ENCODE measurements at places on chromosomes 3 and 15.

DNA sequence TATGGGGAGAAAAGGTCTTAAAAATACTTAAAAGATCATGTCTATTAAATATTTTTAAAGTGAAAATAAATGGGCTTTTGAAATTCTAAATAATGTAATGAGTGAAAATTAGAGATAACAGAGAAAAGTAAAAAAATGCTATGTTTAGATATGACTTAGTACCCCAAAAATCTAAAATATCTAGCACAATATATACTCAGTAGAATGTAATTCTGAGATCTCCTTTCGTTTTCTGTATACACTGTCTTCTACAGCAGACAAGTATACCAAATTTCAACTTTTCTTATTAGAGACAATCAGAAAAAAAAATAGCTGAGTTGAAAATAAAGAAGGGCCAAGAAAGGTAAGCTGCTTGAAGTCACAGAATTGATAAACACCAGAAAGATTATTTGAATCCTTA, 140.8 kb downstream of the ADAM10 start:
- no peak for DNase-seq

GRCh38 chr3:152258448-152259393, 10.0 kb upstream of the MBNL1 start:
- no peak for DNase-seq

GRCh38 chr3:112736805-112737566, 96.0 kb upstream of the CCDC80 start:
- no peak for DNase-seq

- DNase-seq: no peak
These were observed 293.4 kb upstream of the MME start for GRCh38 chr3:154786724-154787123.

DNA sequence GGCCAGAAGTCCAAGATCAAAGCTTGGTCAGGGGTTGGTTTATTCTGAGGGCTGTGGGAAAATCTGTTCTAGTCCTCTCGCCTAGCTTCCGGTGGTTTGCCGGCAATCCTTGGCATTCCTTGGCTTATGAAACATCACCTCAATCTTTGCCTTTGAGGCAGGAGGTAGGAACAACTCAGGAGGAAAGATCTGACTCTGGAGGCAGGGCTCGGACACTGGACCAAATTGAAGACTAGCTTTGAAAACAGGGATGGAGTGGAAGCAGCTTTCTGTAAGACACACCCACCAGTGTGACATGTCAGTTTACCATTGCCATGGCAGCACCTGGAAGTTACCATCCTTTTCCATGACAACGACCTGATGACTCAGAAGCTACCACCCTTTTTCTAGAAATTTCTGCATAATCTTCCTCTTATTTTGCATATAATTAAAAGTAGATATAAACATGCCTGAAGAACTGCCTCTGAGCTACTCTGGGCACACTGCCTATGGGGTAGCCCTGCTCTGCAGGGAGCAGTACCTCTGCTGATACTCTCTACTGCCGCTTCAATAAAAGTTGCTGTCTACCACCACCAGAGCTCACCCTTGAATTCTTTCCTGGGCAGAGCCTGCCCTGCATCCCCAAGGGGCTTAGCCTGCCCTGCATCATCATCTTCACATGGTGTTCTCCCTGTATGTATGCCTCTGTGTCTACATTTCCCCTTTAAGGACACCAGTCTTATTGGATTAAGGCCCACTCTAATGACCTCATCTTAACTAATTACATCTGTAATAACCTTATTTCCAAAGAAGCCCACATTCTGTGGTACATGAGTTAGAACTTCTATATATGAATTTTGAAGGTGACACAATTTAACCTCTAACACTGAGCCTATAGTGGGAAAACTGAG, 38.3 kb upstream of the TM4SF4 start:
- DNase-seq: no peak

- DNase-seq: no peak
These were observed 150.7 kb downstream of the TMCO5A start for GRCh38 chr15:38085114-38085513.

DNA sequence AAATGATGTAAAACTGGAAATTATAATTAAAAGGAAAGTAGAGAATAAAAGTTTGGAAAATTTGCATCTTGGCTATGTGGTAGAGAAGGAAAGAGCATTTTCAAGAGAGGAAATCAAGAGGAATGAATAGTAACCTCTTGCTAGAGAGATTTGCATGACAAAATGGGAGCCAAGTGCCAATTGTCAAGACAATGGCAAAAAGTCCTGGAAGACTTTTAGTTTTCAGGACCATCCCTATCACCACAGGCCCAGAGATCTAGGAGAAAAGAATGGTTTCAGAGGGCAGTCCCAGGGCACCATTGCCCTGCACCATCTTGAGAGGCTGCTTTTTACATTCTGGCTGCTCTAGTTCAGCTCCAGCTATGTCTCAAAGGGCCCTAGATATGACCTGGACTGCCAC, 1427.6 kb downstream of the ZPLD1 start:
- DNase-seq: no peak

DNA sequence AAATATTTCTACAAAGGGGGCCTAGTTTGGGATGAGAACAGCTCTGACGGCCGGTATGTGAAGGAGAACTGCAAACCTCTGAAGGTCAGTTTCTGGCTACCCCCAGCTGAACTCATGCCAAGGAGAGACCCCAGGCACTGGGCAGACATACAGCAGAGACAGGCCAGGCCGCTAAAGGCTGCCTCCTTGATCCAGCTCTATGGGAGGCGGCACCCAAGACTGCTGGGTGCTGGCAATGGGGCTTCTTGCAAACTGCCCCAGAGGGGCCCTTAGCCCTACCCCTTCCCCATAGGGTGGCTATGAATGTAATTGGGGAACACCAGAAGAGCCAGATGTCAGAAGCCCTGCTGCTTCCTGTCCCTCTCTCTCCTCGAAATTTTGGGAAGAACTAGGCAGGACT, 13.3 kb downstream of the CLK3 start:
- DNase-seq: no peak

- no peak for DNase-seq
These were observed 532.0 kb upstream of the GBE1 start for GRCh38 chr3:82293435-82293834.

GRCh38 chr3:184887574-184887973, 75.6 kb downstream of the VPS8 start:
- DNase-seq: no peak

DNA sequence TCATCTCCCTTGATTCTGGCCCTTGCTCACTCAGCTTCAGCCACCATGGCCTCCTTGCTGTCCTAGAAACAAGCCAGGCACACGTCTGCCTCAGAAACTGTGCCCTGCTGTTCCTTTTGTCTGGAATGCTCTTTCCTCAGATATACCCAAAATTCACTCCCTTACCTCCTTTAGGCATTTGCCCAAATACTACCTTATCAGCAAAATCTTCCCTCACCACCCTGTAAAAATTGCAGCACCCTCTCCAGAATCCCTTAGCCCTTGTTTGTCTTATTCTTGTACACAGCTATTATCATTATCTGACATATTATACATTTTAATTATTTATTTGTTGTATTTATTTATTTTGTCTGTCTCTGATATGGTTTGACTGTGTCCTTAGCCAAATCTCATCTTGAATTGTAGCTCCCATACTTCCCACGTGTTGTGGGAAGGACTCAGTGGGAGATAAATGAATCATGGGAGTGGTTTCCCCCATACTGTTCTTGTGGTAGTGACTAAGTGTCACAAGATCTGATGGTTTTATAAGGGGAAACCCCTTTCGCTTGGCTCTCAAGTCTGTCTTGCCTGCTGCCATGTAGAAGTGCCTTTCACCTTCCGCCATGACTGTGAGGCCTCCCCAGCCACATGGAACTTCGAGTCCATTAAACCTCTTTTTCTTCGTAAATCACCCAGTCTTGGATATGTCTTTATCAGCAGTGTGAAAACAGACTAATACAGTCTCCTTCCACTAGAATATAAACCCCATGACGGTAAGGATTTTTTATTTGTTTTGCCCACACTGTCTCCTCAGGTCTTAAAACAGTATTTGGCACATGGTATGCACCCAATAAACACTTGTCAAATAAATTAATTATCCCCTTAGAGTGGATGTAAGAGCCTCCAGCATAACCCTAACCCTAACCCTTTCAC, 60.0 kb upstream of the STT3B start:
- DNase-seq: no peak

GRCh38 chr3:54353546-54353945, 231.2 kb downstream of the CACNA2D3 start:
- DNase-seq: no peak

- no peak for DNase-seq
These were observed 3.9 kb upstream of the GRAMD2A start for GRCh38 chr15:72201391-72201921.

GRCh38 chr3:47407896-47408838, 27.3 kb downstream of the PTPN23 start:
- DNase-seq: no peak

DNA sequence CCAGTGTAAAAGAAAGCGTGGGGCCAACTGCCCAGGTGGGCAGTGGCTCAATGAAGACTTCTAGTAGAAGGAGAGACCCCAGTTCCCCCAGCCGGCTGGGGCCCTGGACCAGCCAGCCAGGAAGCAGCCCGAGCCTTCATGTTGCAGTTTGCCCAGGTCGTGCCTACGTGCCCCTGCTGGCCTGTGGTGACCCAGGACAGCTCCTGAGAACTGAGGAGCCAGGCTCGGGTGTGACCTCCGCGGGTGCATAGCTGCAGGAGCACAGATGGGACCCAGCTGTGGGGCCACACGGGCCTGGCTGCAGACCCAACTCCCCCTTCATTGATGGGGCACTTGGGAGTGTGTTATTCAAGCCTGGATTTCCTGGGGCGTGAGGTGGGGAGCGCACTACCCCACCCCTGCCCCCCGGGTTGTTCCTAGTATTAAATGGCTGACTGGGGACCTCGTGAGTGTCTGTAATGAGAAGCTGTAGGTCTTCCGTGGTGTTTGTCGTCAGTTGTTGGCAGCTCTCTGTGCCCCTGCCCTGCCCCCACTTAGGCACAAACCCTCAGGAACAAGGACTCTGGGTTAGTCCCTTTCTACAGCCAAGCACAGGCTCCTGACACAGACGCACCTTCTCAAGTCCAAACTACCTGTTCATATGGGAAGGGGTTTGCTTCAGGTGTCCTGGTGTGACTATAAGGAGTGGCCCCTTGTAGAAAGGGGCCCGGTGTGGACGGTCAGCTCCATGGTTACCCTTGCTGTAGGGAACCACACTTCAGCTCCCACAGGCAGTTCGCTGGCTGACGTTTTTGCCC, 39.1 kb downstream of the IDH2 start:
- no peak for DNase-seq

- no peak for DNase-seq
These were observed 1.7 kb downstream of the HEG1 start for GRCh38 chr3:125054062-125054448.

DNA sequence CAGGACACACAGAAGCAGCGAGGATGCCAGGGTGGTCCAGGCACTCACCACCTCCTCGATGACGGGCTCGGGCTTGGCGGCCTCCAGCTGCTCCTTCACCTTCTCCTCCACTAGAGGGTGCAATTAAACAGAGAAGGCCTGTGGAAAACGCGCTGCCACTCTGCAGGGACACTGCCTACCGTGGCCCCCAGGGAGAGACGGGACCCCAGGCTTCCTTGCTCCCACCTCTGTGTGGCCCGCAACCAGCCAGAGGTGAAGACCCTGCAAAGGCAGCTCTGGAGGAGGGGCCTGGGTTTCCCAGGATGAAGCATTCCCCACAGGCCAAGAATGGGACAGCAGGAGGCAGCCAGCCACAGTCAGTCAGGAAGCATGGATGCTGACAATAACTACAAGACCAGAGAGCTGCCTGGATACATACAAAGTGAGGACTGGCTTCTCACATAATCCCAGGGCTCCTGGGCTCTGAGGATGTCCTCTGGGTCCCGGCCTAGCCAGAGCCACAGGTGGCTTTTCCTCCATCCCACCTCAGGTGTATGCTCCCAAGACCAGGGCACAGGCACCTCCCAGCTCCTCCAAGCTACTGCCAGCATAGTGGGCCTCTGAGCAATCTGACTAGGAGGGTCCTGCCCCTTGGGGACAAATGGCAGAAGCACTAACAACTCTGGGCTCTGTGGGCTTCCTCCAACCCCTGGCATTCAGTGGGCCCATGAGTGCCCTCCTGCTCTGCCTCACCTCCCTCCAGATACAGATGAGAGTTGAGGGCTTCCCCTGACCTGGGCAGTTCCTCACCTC, 46.2 kb downstream of the PTH1R start:
- no peak for DNase-seq

DNA sequence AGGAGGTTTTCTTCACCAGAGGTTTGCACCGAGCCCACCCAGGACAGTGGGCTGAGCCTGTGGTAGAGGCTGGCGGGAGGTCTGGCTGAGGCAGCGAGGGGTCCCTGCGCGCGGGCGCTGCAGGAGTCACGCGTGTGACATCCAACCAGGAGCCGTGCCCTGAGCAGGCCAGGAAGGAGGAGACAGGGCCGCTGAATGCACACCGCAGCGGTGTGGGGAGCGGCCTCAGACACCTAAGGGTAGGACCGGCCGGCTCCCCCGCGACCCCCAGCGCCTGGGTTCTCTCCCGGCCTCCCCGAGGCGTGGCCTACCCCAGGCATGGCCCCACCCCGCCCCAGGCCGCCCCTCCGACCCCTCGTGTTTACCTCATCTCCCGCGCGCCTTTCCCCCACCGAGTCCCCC, 412 bp downstream of the SLC41A3 start:
- DNase-seq: peak; percentile 37

- no peak for DNase-seq
These were observed 619.5 kb upstream of the TBL1XR1 start for GRCh38 chr3:177816667-177817208.

DNA sequence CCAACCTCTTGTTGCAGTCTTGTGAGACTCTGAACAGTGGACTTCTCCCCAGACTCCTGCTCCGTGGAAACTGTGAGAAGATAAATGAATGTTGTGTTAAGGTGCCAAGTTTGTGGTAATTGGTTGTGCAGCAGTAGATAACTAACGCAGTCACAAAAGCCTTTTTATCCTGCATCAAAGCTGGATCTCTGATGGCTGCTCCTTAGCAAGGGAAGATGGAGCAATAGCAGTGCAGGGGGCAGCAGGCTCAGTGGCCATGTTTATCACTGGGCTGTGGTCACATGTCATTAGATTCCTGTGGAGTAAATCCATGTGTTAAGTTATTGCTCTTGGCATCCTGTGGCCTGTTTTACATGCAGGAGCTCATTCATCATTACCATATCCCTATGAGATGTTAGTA, 13.5 kb downstream of the CMTM7 start:
- no peak for DNase-seq

- no peak for DNase-seq
These were observed 317.4 kb upstream of the UBE2E2 start for GRCh38 chr3:22885574-22886341.

DNA sequence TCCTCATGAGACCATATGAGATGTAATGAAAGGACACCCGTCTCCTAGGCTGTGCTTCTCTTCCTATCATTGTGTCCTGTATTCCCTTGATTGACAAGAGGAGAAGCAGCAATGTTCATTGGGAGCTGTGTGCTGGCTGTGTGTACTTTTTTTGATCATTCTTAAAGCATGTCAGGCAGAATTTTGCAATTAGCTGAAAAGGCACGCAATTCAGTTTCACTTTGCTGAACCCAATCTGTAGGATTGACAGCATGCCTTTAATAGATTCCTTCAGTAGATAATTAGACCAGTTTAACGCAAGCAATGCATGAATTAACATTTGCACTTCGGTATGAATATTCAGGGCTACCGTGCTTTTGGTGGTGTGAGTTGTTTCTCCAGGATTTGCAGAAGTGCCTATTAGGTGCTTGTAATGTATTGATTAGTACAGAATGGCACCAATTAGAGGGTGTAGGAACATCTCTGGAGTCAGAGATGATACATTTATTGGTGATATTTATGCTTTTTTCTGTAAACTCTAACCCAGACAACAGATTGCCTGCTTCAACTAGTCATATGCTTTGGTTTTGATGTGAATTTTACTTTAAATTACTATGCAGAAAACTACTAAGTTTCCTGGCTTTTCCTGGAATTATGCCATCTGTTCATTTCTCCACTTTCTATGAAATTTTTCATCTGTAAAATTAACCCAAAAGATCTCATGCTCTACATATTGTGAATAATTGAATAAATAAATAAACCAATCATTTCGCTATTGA, 114.3 kb downstream of the NSUN3 start:
- DNase-seq: no peak

All from NCI-H1930 (cell line).